ENCODE measurements at places on chromosomes 12 and 14.
A peak's percentile ranks its signal among the peaks of the same experiment; 100 is the strongest.

DNA sequence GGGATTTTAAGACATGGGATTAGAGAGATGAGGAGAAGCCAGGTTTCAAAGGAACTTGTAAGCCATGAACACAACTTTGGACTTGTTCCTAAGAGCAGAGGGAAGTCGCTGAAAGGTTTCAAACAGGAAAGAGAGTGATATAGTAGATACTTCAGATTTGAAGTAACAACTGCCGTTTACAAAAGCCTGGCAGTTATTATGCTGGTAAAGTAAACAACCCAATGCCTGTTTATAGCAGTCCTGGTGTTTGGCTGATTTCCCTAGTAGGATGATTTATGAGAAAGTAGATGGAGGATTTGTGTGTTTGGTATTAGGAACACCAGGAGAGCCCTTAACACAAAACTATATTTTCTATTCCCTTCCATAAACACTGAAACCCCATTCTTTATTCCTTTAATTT is 285.7 kb downstream of the RMST start:
- DNase-seq, result no peak

GRCh38 chr12:91574391-91574790 is 391.8 kb upstream of the DCN start:
- DNase-seq, result no peak

- no peak for DNase-seq
Measured at GRCh38 chr14:105482486-105483110, 4.1 kb upstream of the CRIP1 start.

DNA sequence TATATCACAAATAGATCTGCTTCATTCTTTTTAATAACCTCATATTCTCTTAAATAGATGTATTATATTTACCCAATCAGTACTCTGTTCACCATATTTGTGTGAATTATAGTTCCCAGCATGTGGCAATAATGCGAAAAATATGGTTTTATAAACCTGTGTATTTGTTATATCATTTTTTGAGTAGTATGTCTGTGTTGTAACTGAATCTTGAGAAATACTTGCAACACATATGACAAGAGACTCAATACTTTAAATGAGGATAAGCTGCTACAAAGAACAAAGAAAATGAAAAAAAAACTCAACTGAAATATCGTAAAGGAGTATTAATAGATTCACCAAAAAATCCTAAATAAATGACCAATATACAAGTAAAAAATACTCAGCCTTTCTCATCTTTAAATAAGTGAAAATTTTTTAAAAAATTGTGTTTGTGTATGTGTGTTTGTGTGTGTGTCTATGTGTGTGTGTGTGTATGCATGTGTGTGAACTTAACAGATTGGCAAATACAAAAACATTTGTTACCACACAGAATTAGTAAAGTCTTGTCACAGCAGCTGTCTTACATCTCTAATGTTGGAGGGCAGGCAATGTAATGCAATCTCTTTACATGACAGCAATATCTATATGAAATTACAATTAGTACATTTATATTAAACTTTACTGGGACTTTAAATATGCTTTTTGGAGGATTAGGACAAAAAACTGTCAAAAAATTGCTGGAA is 441.9 kb upstream of the MGAT4C start:
- no peak for DNase-seq

GRCh38 chr12:5072311-5072710 is 28.6 kb downstream of the KCNA5 start:
- no peak for DNase-seq

- DNase-seq, result no peak
Measured at GRCh38 chr12:70364695-70365397, 1.2 kb upstream of the KCNMB4 start.

- peak; percentile 61 for DNase-seq
Measured at GRCh38 chr12:110689281-110690126, 589 bp upstream of the HVCN1 start.

- no peak for DNase-seq
Measured at GRCh38 chr14:67581643-67582042, 18.4 kb downstream of the PIGH start.

GRCh38 chr14:23694949-23695663 is 58.9 kb downstream of the DHRS2 start:
- no peak for DNase-seq

- DNase-seq, result no peak
Measured at GRCh38 chr14:70392676-70393075, 24.2 kb downstream of the SYNJ2BP start.

DNA sequence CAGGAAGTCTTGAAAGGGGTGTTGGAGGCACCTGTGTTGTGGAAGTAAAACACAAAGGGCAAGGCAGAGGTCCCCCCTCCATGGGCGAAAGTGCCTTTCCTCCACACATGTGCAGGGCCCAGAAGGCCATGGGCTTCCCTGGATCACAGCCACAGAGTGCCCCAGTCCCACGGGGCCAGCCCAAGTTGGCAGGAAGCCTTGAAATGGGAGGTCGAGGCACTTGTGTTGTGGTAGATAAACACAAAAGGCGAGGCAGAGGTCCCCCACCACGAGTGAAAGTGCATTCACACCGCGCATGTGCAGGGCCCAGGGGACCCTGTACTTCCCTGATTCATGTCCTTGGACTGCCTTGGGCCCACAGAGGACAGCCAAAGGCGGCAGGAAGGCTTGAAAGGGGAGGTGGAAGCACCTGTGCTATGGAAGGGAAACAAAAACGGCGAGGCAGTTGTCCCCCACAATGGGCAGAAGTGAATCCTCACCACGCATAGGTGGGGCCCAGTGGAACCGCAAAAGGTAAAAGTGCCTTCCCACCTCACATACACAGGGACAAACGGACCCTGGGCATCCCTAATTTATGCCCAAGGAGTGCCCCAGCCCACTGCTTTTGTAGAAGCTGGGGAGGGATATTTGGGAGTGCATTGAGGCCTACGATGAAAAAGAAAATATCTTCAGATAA is 585.4 kb downstream of the ALG10 start:
- no peak for DNase-seq

- DNase-seq, result no peak
Measured at GRCh38 chr12:12870465-12870864, 20.9 kb upstream of the GPRC5A start.

GRCh38 chr14:95059126-95059525 is 98.2 kb downstream of the DICER1 start:
- no peak for DNase-seq

DNA sequence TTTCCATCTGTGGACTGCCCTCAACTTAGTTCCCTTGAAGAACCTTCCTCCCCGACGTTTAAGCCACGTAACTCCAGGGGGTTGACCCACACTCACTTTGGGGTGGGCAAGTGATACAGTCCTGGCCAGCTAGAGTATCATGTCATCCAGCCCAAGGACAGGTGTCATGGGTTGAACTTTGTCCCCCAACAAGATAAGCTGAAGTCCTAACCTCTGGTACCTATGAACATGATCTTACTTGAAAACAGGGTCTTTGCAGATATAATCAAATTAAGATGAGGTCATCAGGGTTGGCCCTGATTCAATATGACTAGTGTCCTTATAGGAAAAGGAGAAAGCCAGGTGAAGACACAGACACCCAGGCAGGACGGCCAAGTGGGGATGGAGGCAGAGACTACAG is 68.6 kb downstream of the ITPK1 start:
- DNase-seq, result no peak

GRCh38 chr12:4160314-4161040 is 113.1 kb upstream of the CCND2 start:
- DNase-seq, result no peak

- peak; percentile 36 for DNase-seq
Measured at GRCh38 chr14:80930836-80931389, 10.6 kb downstream of the CEP128 start.

GRCh38 chr12:71548893-71549292 is 109.3 kb downstream of the LGR5 start:
- DNase-seq, result no peak

- DNase-seq, result no peak
Measured at GRCh38 chr12:32201976-32202375, 95.3 kb downstream of the BICD1 start.

- DNase-seq, result no peak
Measured at GRCh38 chr12:130981074-130981742, 27.5 kb downstream of the ADGRD1 start.

- no peak for DNase-seq
Measured at GRCh38 chr14:89927186-89927865, 27.2 kb downstream of the EFCAB11 start.

DNA sequence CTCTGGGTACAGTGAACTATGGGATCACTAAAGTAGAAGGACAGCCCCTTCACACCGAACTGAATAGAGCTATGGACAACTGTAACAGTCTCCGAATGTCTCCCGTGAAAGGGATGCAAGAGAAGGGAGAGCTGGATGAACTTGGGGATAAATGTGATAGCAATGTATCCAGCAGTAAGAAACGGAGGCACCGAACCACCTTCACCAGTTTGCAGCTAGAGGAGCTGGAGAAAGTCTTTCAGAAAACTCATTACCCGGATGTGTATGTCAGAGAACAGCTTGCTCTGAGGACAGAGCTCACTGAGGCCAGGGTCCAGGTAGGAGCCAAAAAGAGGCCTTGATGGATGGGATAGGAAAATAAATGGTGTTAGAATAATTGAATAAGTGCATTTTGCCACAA is 3.5 kb downstream of the ALX1 start:
- DNase-seq, result no peak

All from GM19239 (cell line).